Stimulated activated CD8-positive, alpha-beta memory T cell treated with anti-CD3 and anti-CD28 coated beads, Interleukin-15, amount 100 ng/mL, for 24 hours (primary cell): ENCODE measurements at places on chromosomes 5 and 9.

- no peak for DNase-seq
Observed at GRCh38 chr5:102040326-102040725, 255.8 kb downstream of the SLCO4C1 start.

DNA sequence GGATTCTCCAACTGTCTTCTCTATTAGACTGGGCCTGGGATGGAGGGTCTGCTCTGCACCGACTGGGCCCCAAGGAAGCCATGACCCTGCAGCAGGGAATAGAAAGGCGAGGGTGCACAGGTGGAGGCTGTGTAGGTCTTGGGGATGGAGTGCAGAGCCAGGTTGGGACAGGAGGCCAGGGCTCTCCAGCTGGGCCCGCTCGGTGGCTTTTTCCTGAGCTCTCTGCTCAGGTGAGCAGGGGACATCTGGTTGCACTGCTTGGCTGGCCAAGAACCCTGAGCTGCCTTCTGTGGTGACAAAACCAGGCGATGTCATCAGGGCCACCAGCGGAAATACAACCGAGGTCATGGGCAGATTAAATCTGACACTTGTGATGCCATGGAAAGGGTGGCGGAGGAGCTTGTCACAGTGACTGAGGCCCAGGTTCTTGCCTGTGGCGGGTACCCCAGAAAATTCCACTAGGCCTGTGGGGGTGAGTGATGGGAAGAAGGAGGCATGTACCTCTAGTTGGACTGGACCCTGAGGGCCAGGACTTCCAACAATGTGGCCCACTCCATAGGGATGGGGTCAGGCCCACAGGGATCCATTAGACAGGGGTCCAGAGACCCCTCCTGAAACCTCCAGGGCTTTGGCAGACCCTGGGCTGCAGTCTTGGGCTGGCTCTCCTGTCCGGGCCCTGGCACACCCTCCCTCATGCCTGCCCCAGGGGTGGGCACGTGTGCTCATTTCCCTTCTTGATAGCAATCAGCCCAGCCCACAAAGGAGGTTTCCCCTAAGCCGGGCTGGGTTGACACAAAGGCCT is 4.4 kb upstream of the IL3 start:
- DNase-seq, result no peak

- DNase-seq, result no peak
Observed at GRCh38 chr5:39395521-39395920, 29.3 kb downstream of the DAB2 start.

DNA sequence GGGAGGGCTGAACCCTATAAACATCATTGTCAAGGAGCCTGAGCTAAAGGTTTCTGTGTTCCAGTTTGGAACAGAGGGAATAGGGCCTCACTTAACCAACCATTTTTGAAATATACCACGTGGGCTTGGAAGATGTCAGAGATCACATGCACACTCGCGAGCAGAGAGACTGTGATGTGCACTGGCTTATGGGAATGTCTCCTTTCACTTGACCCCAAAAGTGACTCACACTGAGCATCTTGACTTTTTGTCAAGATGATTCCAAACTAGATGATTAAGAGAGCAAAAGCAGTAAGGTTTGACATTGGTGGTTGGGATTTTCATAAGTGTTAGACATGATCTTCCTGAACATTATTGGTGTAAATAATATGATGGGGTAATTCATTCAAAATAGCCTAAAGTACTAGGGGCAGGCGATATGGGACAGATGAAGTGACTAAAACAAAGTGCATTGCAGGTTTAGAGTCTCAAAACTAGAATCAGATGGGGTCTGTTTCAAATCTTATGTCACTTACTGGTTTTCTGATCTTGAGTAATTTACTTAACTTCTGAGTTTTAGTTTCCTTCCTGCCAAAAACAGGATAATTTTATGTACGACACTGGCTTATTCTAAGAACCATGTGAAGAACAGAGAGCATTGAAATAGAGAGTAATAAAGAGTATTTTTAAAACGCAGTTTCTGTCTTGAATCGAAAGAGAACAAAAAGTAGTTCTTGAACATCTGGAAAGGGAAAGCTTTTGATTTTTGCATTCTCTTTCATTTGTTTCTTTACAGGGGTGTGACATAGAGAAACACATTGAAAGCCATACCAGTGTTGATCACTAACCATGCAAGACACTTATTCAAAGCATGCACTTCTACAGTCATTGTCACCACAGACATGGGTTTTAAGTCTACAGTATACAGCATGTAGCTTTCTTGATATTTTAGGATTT is 383.0 kb downstream of the DIRAS2 start:
- no peak for DNase-seq

GRCh38 chr5:11037080-11037479 is 276.0 kb upstream of the DAP start:
- no peak for DNase-seq

GRCh38 chr5:176899946-176900779 is 1.0 kb upstream of the HK3 start:
- no peak for DNase-seq

DNA sequence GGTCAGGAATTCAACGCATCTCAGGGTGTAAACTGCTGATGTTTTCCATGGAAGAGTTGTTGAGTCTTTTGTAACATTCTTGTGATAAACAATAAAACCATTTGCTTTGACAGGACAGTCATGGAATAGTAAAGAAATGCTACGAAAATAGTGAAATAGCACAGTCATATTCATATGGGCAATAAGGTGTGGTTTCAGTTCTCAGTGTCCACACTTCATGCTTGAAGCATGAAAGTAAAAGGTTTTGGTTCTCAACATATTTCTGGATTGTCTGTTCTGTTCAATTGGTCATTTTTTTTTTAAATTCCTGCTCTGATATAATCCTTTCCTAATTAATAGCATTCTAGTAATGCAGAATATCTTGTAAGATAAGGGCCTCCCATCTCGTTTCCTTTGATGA is 467.6 kb upstream of the ZNF608 start:
- DNase-seq, result no peak

- DNase-seq, result no peak
Observed at GRCh38 chr9:84189904-84190303, 150.7 kb downstream of the SLC28A3 start.

DNA sequence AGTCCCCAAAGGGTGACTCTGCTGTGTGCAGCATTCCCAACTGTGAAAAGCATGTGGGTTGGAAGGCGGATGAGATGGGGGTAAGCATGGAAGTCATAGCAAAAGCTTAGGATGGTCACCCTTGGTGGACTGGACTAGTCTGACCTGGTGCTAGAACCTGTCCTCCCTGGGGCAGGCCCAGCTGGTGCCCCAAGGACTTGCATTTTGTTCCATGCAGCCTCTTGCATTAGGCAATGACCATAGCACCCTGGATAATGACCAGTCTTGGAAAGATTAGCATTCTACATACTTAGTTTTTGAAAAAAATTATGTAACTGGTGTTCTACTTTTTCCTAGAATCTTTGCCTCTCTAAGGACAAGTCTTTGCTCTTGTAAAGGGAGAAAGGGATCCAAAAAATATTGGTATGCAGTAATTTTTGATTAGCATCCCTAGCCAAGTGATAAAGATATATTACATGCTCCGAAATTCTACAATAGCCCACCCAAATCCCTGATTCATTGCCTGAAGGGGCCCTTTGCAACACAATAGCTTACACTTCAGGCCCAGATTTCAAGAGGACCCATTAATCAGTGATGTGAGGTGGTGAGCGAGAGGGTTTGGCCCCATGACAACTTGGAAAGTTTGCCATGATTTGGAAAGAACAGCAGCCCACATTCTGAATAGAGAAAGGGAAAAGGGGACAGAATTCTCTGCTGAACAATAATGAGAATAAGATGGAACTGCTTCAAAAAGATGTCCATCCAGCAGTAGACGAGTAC is 93.3 kb upstream of the CD180 start:
- DNase-seq, result no peak
